Neuronal stem cell (in vitro differentiated cells): ENCODE measurements at places on chromosomes 4 and X.

GRCh38 chr4:170193496-170193895, 103.7 kb upstream of the AADAT start:
- no peak for DNase-seq

- DNase-seq = no peak
Measured at GRCh38 chrX:107769581-107770317, 5.8 kb downstream of the TSC22D3 start.

DNA sequence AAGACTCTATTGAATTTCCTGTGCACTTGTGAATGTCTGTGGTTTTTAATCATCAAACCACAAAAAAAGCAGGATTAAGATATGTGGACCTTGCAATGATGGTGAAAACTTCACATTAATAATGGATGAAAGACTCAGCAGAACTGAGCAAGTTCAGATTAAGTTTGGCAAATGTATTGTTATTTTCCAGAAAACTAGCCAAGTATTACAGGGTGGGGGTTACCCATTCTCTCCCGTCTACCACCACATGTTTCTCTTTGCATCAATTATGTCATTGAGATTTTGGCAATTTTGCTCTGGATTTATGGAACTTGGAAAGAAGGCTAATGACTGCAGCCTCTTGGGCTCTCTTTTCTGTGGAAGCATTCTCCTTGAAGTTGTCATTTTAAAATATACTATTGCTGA, 577.1 kb downstream of the ANKRD50 start:
- no peak for DNase-seq

DNA sequence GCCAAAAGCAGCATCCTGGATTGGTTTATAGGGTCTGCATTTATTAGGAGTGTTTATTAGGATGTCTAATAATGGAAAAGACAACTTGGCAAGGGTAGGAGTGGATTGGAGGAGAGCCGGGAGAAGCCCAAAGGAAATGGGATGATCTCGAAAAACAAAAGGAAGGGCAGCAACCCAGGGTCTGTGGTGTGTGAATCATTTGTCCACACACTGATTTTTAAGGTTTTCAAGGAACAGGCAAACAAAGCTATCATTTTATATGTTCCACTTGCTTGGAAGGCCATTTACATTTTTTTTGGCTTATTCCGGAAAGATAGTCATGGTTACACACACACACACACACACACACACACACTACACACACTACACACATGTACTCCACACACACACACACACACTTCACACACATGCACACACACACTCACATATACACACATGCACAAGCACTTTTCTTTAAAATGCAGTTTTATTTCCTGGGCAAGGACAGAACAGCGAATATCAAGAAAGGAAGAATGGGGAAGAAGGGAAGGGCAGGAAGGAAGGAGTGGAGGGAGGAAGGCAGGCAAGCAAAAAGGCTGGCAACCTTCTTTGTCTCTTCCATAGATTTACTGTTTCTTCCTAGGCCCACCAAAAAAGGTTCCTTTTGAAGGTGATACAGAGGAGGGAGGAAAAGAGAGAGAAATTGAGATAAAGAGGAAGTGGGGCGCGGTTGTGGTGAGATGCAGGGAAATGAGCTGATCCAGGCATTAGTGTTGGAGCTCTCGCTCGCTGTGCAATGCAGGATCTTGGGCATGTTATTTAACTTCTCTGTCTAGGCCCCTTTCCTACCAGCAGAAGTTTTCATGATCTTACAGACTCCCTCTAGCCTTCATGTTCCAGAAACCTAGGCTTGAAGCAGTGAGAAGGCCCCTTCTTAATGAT, 88.6 kb upstream of the MAML3 start:
- no peak for DNase-seq

DNA sequence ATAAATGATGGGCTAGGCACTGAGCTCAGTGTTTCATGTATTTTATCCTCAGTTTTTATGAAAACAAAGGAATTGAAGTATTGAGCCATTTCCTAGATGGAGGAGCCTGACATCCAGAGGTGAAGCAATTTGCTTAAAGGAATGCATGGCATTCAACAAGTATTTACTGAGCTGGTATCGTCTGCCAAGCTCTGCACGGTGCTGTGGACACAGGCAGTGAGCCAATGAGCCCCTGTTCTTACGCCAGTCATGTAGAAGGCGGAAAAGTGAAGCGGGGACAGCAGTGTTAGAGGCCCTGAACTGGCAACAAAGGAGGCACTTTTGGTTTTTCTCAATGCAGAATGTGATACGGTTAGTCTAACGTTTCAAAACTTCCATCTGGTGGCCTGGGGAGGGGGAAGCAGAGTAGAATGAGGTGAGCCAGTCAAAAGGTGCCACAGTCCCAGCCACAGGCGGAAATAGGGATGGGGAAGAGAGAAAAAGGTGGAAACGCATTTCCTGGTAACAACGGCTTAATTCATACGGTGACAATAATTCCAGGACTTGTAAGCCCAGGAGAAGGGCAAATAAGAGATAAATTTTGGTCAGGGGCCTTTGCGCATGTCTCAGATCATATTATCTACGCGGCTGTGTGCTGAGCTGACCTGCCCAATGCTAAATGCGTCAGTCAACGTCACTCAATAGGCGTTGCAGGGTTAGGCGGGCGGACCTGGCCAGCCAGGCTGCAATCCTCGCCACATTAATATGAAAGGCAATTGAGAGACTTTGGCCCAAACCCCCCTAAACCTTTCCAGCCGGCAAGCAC, 133.9 kb downstream of the AFAP1 start:
- no peak for DNase-seq

GRCh38 chr4:90162566-90162965, 35.4 kb downstream of the CCSER1 start:
- no peak for DNase-seq
